ENCODE measurements at places on chromosomes 7 and 10.

GRCh38 chr7:116998567-116999175 is 45.4 kb downstream of the ST7 start:
- DNase-seq = no peak

DNA sequence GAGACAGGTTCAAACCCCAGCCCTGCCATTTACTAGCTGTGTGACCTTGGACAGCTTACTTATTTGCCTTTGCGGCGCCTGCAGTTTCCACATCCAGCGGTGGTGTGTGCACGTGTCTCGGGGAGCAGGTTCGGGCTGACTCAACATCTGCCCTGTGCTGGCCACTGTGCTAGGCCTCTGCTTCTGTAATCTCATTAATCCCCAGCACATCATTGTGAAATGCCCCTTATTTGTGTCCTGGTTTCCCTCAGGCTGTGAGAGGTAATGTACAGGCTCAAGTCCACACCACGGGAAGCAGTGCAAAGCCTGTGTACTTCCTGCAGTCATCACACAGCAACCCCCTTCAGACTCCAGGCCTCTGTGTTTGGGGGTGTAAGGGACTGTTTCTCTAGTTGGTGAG is 285.7 kb downstream of the RPS24 start:
- peak; percentile 27 for DNase-seq

- no peak for DNase-seq
These were observed 116.5 kb downstream of the ZMIZ1 start for GRCh38 chr10:79185067-79185774.

DNA sequence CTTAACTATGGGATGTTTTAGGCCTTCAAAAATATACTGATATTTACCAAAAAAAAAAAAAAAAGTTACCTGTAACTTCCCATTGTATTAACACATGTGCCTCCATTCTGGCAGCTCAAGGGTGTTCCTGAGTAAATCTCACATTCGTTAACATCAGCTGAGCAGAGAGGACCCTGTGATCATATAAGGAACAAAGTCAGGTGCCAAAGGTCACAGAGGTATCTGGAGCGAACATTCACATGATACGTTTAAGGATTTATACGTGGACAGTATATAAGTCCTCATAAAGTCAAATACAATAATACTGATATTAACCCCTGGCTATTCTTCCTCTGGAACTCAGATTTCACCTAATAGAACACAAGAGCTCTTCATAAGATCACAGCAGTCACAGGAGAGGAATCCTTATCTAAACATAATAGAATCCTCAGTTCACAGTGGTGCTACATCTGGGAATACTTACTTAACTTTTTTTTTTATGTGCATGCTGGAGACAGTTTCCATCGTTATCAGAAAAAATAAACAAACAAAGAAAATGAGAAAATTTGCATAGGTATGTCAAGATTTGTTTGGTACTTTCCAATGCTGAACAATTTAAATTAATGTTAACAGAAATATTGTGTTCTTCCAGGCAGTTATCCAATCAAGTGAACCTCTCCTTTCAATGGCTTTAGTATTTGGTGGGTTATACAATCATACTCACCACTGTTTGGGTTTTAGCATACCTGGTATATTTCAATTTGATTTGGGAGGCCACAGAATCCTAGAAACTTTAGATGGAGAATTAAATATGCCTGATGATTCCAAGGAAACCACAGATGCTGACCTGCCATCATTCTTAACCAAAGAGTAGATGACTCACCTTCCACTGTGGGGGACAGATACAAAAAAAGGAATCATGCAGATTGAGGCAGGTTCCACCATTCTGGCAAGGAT is 6.6 kb downstream of the CUBN start:
- no peak for DNase-seq

DNA sequence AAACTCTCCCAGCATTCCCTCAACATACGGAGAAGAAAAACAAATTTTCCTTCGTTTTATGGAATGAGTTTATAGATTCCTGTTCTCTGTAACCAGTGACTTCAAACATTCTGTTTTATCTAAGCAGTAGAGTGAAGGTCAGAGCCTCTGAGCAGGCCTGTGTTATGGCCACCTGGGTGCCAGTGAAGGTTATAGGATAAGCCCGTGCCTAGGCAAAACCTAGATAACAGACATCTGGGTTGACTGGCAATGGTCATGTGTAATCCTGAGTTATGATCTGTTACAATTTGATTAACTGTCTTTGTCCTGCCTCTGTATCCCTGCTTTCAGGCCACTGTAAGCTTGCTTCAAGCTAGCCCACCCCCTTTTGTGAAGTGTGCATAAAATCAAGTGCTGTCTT is 8.3 kb downstream of the LSM5 start:
- no peak for DNase-seq

GRCh38 chr10:43262902-43263466 is 3.9 kb downstream of the RASGEF1A start:
- no peak for DNase-seq
